ENCODE measurements at places on chromosomes 5 and 9. TPM values are rescaled to one million over a fixed set of nuclear protein-coding genes. Genes with fewer than 3 reads are reported as not detected.

- no peak for DNase-seq
- peaks cover 10% of the 10 kb centered on the region for H3K4me1 ChIP-seq
- H3K27me3 ChIP-seq = peaks cover 3% of the 10 kb centered on the region
- no peaks in the 10 kb centered on the region for H3K36me3 ChIP-seq
- H3K27ac ChIP-seq = no peak overlapping the region
Measured at GRCh38 chr9:69678843-69679538, 6.8 kb upstream of the APBA1 start.

- no peaks in the 10 kb centered on the region for H3K4me1 ChIP-seq
- H3K27ac ChIP-seq = no peak overlapping the region
- H3K4me3 ChIP-seq = no peak overlapping the region
- no peak for DNase-seq
- no peaks in the 10 kb centered on the region for H3K27me3 ChIP-seq
- H3K36me3 ChIP-seq = no peaks in the 10 kb centered on the region
Measured at GRCh38 chr5:136242136-136242535, 49.2 kb upstream of the SMIM32 start.

DNA sequence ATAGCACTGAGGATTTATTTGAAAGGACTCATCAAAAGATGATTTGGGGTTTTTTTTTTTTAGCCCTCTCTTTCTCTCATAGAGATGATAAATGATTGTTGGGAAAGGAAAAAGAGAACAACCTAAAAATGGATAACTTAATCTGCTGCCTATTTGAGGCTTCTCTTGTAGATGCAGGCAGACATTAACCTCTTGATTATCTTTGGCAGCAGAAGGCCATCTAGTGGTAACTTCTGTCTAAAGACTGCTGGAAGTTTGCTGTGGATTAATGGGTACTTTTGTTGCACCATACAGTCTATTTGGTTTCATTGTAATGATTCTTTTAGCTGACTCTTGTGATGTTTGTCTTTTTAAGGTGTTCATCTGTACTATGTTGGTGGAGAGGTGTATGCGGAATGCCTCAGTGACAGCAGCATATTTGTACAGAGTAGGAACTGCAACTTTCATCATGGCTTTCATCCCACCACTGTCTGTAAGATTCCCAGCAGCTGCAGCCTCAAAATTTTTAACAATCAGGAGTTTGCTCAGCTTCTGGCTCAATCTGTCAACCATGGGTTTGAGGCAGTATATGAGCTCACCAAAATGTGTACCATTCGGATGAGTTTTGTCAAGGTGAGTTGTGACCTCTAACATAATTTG is 18.8 kb downstream of the SMIM32 start:
- no peaks in the 10 kb centered on the region for H3K27me3 ChIP-seq
- no peak overlapping the region for H3K4me3 ChIP-seq
- no peak for DNase-seq
- H3K4me1 ChIP-seq = no peaks in the 10 kb centered on the region
- H3K27ac ChIP-seq = no peak overlapping the region
- H3K36me3 ChIP-seq = no peaks in the 10 kb centered on the region

DNA sequence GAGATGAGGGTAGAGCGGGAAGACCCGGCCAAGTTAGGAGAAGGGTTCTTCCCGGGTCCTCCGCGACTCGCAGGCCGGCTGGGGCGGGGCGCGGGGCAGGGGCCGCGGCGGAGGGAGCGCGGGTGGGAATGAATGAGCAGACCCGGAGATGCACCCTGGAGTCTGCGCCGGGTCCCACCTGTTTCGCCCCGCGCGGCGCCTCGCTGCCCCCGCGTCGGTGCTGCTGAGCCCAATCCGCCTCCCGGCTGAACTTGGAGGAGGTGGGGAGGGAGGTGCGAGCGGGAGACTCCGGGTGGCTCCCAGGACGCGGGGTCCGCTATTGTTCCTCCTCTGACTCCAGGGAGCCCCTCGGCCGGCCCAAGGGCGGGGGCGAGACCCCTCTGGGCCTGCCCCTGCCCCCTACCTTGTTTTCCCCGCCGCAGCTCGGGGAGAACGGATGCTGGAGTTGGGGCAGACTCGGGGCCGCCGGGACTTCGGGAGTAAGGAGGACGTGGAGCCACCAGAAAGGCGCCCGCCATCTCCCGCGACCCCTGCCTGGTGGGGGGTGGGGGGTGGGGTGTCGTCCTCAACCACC is 659 bp downstream of the RAI14 start:
- no peak overlapping the region for H3K27ac ChIP-seq
- no peaks in the 10 kb centered on the region for H3K36me3 ChIP-seq
- H3K4me1 ChIP-seq = peaks cover 5% of the 10 kb centered on the region
- no peak for DNase-seq

GRCh38 chr9:35313460-35313859 is 151.7 kb downstream of the UNC13B start:
- no peak overlapping the region for H3K4me3 ChIP-seq
- no peak overlapping the region for H3K27ac ChIP-seq
- no peaks in the 10 kb centered on the region for H3K27me3 ChIP-seq
- H3K4me1 ChIP-seq = no peaks in the 10 kb centered on the region
- no peaks in the 10 kb centered on the region for H3K36me3 ChIP-seq
- no peak for DNase-seq

DNA sequence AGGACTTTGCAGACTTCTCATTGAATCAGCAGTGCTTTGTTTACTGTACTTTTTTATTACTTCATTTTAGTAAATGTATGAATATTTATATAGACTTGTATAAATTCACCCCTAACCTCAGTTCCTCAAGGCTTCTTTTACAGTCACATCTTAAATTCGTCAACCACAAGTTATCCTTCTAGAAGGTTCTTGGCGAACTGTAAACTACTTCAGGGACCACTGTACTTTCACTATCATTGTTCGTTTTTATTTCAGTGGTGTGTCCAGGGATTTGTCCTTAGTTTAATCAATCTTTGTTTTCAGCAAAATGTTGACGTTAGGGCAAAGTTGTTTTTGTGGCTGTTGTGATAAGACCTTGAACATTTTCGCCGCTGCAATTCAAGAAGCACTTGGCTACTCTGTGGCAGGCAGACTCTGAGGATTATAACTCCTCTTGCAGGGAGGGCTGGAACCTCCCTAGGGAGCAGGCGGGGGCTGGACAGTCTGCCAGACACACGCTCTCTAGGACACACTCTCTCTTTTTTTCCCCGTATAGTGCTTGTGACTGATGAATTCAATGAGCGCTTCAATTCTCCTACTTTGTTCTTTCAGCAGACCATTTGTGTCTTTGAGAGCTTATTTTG is 252.8 kb downstream of the FBXL7 start:
- no peak overlapping the region for H3K27ac ChIP-seq
- no peaks in the 10 kb centered on the region for H3K27me3 ChIP-seq
- H3K36me3 ChIP-seq = no peaks in the 10 kb centered on the region
- H3K4me1 ChIP-seq = no peaks in the 10 kb centered on the region
- DNase-seq = no peak
- H3K4me3 ChIP-seq = no peak overlapping the region

- no peak overlapping the region for H3K4me3 ChIP-seq
- no peak overlapping the region for H3K27ac ChIP-seq
- no peak for DNase-seq
- H3K27me3 ChIP-seq = peaks cover 26% of the 10 kb centered on the region
- H3K4me1 ChIP-seq = no peaks in the 10 kb centered on the region
Measured at GRCh38 chr5:154648706-154649105, 106.5 kb upstream of the LARP1 start.

DNA sequence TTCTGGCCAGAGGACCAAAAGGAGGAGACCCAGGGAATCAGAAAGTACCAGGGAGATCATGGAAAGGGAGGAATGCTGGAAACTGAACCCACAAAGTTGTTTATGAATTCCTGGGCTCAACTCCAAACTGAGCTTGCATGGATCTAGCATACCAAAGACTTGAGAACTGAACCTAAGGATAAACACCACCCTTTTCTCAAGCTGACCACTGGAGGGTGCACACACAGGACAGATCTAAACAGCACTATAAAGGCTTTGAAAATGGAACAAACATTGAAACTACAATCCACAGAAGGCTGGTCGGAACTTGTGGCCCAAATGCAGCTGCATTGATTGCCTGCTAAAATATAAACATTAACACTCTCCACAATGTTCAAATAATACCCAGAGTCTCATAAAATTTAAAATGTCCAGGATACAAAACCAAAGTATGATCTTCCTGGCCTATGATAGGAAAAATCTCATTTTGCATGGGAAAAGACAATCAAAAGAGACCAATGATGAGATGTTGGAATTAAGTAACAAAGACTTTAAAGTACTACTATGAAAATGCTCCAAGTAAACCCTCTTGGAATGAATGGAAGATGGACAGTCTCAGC is 15.6 kb upstream of the IRF1 start:
- no peaks in the 10 kb centered on the region for H3K36me3 ChIP-seq
- no peaks in the 10 kb centered on the region for H3K4me1 ChIP-seq
- H3K27ac ChIP-seq = no peak overlapping the region
- no peak for DNase-seq

The CKMT2 gene
- not detected for total RNA-seq

The TEK gene
- total RNA-seq = 0.16 TPM

The HTR1A gene
- total RNA-seq = not detected
